Neural progenitor cell (in vitro differentiated cells): ENCODE measurements at places on chromosomes 11 and 22.

- no peak overlapping the region for H3K27ac ChIP-seq
- H3K4me1 ChIP-seq: peaks cover 42% of the 10 kb centered on the region
- H3K27me3 ChIP-seq: peaks cover 87% of the 10 kb centered on the region
- H3K36me3 ChIP-seq: no peaks in the 10 kb centered on the region
- no peak overlapping the region for H3K4me3 ChIP-seq
Observed at GRCh38 chr22:42280836-42281235, 10.4 kb upstream of the TCF20 start.

DNA sequence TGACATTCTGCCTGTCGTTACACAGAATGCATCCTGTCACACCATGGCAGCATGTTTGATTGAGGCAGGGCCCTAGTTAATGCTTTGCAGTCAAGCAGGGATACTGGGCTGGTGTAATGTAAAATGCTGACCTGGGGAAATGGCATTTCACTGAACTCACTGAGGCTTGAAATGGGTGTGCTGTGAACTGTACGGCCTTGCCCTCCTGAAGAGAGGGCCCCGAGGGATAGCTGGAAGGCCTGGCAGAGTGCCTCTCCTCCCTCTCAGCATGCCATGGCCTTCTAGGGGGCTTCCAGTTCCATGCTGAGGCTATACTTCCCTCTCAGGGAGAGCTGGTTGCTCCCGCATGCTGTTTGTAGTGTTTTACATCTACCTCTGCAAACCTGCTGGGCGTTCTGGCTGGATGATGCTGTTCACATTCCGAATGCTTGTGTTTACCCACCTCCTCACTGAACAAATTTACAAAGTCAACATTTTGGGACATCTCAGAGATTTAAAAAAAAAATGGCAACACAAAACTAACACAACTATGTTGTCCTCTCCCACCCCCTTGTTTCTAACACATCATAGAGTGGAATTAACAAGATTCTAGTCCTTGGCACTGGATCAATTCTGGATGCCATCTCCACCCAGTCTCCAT lies 416.7 kb upstream of the CADM1 start:
- H3K4me3 ChIP-seq: no peak overlapping the region
- H3K4me1 ChIP-seq: peaks cover 15% of the 10 kb centered on the region
- no peaks in the 10 kb centered on the region for H3K36me3 ChIP-seq
- H3K27me3 ChIP-seq: no peaks in the 10 kb centered on the region
- DNase-seq: peak; percentile 24

GRCh38 chr11:100619484-100619883 lies 67.6 kb upstream of the ARHGAP42 start:
- no peak for DNase-seq
- H3K4me1 ChIP-seq: no peaks in the 10 kb centered on the region
- no peaks in the 10 kb centered on the region for H3K36me3 ChIP-seq
- no peak overlapping the region for H3K27ac ChIP-seq
- no peaks in the 10 kb centered on the region for H3K27me3 ChIP-seq

DNA sequence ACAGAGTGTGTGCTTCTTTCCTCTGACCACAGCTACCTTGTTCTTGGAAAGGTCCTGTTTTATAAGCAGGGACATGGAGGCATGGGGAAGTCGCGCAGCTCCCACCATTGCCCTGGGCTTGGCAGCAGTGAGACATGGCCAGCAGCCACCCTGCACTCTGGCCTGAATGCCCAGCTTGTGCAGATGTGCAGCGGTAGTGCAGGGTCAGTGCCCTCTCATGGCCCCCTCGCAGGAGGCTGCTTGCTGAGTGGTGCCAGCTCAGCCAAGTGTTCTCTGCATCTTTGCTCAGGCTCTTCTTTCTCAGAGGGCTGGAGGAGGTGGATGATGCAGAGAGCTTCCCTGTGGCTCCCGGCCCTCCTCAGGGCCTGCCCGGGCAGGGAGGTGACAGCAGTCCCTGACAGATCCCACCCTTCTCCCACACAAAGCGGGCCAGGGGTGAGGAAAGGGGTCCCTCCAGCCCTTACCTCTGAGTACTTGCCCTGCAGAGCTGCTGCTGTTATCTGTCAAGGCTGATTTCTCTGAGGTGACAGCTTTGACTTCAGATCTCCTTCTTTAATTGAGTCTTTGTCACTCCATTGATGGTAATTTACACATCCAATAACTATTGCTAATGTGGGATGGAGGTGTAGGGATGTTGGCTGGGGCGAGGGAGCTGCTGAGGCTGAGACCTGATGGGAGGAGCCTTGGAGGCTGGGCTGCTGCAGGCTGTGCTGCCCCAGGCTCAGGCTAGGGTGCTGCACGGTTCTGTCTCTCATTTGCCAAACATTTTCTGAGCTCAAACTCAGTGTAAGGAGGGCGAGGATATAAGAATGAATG lies 47.4 kb upstream of the B3GAT1 start:
- H3K27me3 ChIP-seq: no peaks in the 10 kb centered on the region
- no peaks in the 10 kb centered on the region for H3K36me3 ChIP-seq
- H3K4me3 ChIP-seq: no peak overlapping the region
- no peak overlapping the region for H3K27ac ChIP-seq
- peaks cover 17% of the 10 kb centered on the region for H3K4me1 ChIP-seq

DNA sequence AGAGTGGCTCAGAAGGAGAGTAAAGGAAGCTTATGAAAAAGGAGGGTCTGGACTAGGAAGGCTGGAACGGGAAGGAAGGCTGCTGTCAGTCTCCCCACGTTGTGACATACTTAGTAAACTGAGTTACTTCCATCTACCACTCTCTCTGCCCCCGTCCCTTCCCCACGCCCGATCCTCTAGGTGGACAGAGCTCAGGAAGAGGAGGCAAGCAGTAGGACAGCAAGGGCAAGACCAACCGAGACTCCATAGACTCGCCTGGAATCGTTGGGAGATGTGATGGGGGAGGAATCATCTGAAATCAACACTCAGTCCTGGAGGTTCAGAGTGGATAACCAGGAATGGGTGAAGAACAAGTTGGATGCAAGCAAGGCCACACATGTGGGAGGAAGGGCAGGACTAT lies 240.7 kb downstream of the BUD13 start:
- no peaks in the 10 kb centered on the region for H3K36me3 ChIP-seq
- H3K4me1 ChIP-seq: peaks cover 22% of the 10 kb centered on the region
- no peaks in the 10 kb centered on the region for H3K27me3 ChIP-seq
- no peak overlapping the region for H3K27ac ChIP-seq
- no peak overlapping the region for H3K4me3 ChIP-seq

DNA sequence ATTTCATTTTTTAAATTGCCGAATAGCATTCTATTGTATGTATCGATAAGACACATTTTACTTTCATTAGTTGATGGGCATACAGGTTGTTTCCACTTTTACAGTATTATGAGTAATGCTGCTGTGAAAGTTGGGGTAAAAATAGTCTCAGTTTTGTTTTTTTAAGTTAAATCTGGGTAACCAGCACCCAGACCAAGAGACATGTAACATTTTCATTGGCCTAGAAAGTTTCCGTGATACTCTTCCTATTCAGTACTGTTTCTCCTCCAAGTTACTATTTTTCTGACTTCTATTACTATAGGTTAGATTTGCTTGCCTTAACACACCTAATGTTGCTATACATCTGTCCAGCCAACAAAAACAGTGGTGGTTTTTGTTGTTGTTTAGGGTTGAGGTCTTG lies 12.3 kb downstream of the IPO7 start:
- no peak for DNase-seq
- no peak overlapping the region for H3K27ac ChIP-seq
- H3K27me3 ChIP-seq: no peaks in the 10 kb centered on the region
- H3K4me3 ChIP-seq: no peak overlapping the region
- H3K36me3 ChIP-seq: no peaks in the 10 kb centered on the region

DNA sequence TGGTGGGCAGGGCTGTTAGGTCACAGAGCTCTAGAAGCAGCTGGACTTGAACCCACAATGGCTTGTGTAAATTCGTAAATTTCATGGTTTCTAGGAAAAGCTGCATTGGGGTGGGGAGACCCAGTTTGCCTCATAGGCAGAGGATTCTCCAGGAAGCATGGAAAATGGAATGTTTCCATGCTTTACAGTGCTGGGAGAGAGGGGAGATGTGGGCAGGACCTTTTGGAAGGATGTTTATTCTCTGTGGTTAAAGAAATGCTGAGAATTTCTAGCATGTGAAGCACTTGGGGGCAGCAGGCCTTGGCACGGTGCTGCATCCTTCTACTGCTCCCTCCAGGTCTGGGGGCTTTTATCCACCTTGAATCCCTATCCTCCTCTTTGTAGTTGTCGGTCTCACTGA lies 46.3 kb downstream of the TRAF6 start:
- no peak overlapping the region for H3K4me3 ChIP-seq
- peaks cover 25% of the 10 kb centered on the region for H3K4me1 ChIP-seq
- H3K27me3 ChIP-seq: no peaks in the 10 kb centered on the region

GRCh38 chr11:102810950-102811660 lies 13.1 kb upstream of the MMP1 start:
- no peaks in the 10 kb centered on the region for H3K27me3 ChIP-seq
- H3K4me1 ChIP-seq: no peaks in the 10 kb centered on the region
- H3K36me3 ChIP-seq: no peaks in the 10 kb centered on the region
- peak; percentile 31 for DNase-seq
